NCI-H1694 treated with DMSO at 0.1 percent for 48 hours (cell line): ENCODE measurements at places on chromosomes 16 and 17.
A peak's percentile ranks its signal among the peaks of the same experiment; 100 is the strongest.

- DNase-seq, result no peak
Observed at GRCh38 chr17:36777118-36777517, 160.2 kb upstream of the LHX1 start.

GRCh38 chr16:65782611-65783600 lies 583.6 kb upstream of the CDH5 start:
- no peak for DNase-seq

DNA sequence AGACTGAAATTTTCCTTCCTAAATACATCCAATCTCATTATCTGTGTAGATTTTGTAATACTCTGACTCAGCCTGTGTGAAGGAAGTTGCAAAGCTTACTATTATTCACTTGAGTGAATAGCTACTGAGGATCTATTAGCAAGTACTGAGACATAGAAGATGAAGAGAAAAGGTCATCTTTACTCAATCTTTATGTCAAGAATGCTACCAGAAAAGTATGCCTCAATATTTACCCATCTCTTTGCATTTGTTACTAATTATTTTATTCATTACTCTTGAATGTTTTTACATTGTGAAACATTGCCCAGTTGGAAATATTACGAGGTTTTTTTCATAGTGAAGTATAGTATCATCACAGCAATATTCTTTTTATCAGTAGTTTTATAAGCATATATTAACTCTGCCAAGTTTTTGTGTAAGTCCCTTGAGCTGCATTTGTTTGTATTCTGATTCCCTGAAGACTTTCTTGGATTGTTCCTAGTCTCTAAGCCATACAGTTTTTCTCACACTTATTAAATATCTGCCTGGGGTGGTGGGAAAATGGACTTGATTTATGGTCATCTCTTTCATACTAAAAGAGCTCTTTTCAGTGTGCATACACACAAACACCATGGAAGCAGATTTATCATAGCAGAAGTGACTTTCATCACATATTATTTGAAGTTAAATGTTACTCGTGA lies 110.4 kb downstream of the MRTFB start:
- DNase-seq, result no peak

DNA sequence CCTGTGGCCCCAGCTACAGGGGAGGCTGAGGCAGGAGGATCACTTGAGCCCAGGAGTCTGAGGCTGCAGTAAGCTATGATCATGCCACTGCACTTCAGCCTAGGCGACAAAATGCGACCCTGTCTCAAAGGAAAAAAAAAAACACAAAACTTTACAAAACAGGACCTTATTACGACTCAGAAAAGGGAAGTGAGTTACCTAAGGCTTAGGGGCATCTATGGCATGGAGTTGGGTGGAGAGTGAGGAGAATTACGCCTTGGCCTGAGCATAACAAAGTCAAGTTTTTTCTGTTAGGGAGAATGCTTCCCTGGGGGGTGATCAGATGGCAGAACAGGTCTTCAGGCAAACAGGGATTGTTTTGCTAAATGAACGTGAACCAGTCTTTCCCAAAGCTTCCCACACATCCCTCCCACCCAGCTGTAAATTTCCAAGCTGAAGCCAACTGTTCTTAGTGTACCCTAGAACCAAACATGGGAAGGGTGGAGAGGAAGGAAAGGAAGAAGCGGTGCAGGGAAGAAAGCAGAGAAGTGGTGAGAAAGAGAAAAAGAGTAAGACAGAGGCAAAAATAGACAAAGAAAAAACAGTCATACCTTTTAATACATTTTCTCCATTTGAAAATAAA lies 24.6 kb upstream of the TNRC6C start:
- no peak for DNase-seq

GRCh38 chr16:64864232-64864809 lies 257.5 kb downstream of the CDH11 start:
- DNase-seq, result peak; percentile 82

- DNase-seq, result no peak
Observed at GRCh38 chr17:33987162-33987561, 267.9 kb upstream of the CCL2 start.

DNA sequence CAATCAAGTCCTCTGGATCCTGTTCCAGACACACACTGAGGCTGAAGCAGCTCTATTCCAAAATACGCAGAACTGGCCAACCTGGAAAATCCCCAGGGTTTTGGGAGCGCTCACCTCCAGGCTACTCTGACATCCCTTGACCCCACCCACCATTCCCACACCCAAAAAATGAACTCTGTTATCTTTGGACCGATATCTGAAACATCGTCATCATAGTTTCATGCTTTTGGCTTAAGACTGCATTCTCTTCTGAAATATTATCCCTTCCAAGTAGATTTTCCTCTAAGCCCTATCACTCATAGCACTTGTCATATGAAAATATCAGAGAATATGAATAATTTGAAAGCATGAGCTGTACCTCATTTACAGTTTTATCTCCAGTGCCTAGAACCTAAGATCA lies 34.7 kb downstream of the VAT1L start:
- DNase-seq, result no peak

- peak; percentile 41 for DNase-seq
Observed at GRCh38 chr17:10327640-10328039, 45.2 kb downstream of the MYH13 start.

DNA sequence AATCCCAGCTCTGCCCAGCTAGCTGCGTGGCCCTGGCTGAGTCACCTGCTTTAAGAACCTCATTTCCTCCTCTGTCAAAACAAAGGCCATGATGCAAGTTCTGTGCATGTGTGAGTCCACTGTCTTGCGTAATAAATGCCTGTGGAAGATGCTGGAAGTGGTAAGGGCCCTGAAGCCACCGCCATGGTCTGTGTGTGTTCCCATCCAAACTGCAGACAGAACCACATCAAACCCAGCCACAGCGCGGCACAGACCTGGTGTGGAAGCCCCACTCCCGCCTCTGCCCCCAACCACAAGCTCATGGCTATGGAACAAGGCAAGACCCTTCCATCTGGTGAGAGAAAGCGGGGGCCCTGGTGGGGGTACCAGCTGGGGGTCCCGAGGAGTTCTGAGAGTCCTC lies 26.0 kb downstream of the NECAB2 start:
- DNase-seq, result no peak

- DNase-seq, result no peak
Observed at GRCh38 chr17:60506312-60506711, 19.7 kb downstream of the APPBP2 start.

- DNase-seq, result no peak
Observed at GRCh38 chr16:1950559-1950958, 3.9 kb downstream of the RPL3L start.

DNA sequence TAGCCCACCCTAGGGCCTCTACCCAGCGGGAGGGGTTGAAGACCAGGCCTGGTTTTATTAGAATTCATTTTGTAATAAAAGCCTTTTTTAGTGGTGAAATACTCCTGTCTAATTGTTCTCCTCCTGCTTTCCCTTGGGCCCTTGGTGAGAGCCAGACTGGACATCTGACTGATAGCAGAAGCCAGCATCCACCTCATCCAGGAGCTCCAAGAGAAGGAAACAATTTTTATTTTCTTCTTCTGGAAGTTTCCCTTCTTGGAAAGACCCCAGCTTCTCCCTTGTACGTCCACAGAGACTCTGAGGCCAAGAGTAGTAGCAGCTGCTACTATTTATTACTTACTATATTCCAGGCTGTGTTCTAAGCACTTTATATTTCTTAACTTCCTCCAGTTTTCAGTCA lies 4.0 kb upstream of the PHKG2 start:
- no peak for DNase-seq

DNA sequence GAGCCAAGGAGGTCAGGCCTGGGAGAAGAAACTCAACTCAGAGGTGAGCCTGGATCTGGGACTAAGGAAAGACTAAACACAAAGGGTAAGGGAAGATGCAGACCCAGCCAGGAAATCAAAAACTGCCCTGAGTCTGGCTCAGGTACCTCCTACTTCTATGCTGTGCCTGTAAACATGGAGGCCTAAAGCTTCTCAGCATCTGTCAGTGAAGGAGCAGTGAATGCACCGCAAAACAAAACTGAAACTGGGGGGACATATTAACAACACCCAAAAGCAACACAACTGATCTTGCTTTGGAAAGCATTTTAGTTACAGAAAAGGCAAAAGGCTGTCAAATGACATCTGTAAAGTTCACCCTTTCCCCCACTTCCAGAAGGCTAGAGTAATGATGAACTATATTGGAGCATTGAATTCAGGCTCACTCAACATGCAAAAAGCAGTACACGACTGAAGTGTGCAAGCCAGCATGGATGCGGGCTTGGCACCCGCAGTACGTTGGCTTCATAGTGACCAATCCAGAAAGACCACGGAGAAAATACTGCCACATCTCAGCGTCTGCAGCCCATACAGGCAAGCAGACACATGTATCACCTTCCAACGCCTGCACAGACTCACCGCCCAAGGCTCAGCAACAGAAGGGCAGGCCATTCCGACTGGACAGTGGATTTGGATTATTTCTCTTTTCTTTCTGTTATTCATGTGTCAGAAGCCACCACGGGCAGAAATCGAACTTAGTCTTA lies 3.8 kb downstream of the TBC1D16 start:
- DNase-seq, result no peak

- DNase-seq, result no peak
Observed at GRCh38 chr16:57824888-57825287, 22.6 kb upstream of the KIFC3 start.

DNA sequence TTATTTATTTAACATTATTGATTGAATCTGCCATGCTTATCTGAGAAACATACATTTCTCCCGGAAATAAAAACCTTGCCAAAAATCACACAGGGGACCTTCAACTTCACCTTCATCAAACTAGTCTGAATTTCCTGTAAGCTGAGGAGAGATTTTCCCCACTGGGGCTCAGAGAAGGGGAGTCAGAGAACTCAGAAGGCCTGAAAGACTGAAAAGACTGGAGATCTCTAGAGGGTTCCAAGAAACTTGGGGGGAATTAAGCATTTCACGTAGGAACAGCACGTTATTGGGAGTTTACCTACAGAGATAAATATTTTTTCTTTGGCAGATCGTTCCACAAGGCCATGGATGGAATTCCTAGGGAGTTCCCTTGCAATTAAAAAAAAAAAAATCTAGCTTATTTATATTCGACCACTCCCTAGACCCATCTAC lies 528 bp upstream of the NOL11 start:
- no peak for DNase-seq

- DNase-seq, result no peak
Observed at GRCh38 chr17:19641687-19642372, 6.7 kb upstream of the ALDH3A2 start.

GRCh38 chr17:69581061-69581961 lies 166.8 kb downstream of the MAP2K6 start:
- no peak for DNase-seq

DNA sequence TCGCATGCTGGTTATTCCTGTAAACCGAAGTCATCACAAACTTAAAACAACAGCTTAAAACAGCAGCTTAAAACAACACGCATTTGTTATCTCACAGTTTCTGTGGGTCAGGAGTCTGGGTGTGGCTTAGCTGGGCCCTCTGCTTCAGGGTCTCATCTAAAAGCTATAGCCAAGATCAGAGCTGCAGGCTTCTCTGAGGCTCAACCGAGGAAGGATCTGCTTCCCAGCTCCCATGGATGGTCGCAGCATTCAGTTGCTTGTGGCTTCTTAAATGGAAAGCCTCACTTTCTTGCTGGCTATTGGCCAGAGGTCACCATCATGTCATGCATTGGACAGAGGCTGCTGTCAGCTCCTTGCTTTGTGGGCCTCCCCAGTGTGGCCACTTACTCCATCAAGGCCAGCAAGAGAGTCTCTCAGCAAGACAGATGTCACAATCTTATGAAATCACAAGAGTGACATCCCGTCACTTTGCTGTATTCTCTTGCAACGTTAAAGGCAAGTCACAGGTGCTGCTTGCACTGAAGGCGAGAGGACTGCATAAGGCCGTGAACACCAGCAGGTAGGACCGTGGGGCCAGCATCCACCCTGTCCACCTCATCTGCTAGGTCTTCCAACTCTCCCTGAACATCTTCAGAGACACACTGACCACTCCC lies 117.9 kb upstream of the TNRC6C start:
- no peak for DNase-seq

- DNase-seq, result no peak
Observed at GRCh38 chr16:49940464-49941224, 84.4 kb upstream of the CNEP1R1 start.

DNA sequence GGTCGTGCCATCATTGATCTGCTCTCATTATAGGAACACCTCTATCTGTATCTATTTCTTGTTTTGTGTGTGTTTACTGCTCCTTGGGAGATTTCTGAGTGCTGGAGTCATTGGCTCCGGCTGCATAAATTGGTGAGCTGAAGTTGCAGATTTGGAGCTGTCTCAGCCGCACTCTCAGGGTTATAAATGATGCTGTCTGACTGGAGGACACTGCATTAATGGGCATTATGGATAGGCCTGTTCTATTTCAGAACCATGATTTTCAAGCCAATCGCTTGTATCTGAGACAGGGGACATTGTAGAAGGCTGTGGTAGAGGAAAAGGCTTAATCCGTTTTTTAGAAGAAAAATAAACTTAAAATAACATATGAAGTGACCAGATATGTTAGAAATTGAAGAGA lies 126.4 kb upstream of the KIF2B start:
- no peak for DNase-seq

DNA sequence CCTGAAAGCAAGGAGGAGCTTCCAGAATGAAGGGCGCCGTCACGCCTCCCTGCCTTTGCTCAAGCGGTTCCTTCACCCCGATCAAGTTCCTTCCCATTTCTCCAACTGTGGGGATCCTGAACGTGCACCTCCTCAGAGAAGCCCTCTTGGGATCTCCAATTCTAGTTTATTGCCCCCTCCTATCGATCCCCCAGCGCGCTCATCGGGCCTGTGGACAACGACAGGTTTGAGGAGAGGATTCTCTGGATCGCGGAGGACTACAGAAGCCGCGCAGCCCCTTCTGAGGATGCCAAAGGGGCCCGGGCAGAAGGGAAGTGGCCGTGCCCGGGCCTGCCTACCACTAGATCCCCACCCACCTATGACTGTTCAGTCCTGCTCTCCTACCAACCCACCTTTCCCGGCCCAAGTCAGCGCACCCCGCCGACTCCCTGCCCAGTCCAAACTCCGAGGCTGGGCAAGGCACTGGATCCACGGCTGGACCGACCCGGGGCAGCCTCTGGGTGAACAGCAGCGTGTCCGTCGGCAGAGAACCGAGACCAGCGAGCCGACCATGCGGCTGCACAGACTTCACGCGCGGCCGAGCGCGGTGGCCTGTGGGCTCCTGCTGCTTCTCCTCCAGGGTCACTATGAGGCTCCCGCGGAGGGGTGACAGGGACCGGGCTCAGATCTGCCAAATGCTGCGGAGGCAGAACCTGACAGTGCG lies 12.8 kb upstream of the CES3 start:
- DNase-seq, result no peak

GRCh38 chr17:72560303-72561247 lies 439.8 kb downstream of the SOX9 start:
- DNase-seq, result peak; percentile 59

GRCh38 chr16:48659940-48660339 lies 50.0 kb upstream of the N4BP1 start:
- no peak for DNase-seq
